ENCODE measurements at places on chromosomes 3 and 15.

GRCh38 chr3:162332344-162332743 is 835.7 kb downstream of the OTOL1 start:
- DNase-seq = no peak

DNA sequence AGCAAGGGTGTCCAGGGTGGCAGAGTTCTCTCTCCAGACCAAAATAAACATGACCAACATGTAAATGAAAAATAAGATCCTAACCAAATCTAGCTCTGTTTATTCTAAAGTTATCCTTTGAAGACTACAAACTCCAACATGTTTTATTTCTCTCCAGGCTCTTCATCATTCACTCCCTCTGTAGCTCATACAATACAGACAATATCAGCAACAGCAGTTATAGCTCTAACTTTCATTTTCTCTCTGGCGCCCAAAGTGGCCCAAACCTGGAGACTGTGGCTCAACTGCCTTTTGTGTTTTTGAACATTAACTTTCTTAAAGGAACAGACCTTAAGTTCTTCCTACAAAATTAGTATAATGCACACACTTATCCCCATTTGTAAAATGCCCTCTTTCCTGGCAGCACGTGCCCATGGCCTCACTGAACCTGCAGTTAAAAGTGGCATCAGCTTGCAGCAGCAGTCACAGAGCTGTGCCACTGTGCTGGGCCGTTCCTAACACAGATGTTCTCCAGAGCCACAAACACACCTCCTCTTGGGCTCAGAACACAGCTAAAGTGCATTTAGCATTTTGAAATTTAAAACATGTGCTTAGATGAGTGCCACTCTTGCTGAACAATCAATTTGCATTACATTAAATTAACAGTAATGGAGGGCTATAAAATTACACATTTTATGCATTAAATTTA is 91.9 kb downstream of the RORA start:
- DNase-seq = no peak

DNA sequence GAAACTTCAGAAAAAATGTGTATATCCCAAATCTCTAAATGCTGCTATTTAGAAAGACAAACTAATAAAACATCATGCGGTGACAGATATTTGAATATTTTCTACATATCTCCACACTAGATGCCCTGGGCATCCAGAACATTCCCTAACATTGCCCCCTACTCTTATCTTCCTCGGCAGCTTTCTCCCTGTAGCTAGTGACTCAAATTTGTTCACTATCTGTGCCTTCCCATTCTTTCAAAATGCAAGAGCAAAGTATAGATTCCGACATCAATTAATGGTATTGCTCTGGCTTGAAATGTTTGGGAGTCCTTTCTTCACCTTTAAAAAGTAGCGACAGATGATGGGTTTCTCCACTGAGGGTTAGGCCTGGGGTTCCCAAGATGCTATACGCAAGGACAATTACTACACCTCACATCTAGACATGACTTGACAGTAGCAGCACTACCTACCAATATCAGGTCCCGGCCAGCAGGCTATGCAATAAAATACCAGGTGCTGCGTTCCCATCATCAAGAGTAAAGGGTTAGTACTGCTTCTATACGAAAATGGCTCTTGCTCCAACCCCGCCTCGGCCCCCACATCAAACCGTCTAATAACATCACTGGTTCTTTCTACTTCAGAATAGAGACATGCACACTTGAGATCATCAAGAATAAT is 631 bp downstream of the UBR1 start:
- peak; percentile 39 for DNase-seq

DNA sequence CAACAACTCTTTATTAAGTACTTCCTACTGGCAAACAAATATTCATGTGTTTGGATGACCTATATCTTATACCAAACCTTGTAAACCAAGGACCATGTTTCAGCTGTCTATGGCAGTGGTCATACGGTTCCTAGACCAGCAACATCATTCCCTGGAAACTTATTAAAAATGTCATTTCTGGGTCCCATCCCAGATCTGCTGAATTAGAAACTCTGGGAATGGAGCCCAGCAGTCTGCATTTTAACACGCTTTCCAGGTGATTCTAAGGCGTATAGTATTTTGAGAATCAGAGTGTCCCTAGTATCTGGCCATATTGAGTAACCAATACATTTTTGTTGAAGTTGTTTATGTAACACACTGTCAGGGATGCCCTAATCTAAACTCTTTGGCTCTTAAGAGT is 363.4 kb upstream of the LRRC3B start:
- no peak for DNase-seq

DNA sequence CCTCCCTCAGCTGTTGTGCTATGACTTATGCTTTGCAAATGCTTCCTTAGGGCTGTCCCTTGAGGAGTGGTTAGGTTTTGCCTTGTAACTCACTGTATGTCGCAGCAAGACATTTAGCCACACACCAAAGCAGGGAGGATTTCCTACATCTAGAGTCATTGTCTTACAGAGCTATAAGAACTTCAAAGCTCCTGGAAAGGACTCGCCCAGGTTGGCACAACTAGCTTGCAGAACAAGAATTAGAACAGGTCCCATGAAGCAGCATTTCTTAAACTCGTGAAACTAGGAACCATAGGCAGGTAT is 19.4 kb upstream of the ACAP2 start:
- no peak for DNase-seq

GRCh38 chr15:78314181-78314581 is 14.8 kb upstream of the SKIC8 start:
- no peak for DNase-seq

GRCh38 chr15:67607959-67608637 is 65.6 kb downstream of the MAP2K5 start:
- no peak for DNase-seq

DNA sequence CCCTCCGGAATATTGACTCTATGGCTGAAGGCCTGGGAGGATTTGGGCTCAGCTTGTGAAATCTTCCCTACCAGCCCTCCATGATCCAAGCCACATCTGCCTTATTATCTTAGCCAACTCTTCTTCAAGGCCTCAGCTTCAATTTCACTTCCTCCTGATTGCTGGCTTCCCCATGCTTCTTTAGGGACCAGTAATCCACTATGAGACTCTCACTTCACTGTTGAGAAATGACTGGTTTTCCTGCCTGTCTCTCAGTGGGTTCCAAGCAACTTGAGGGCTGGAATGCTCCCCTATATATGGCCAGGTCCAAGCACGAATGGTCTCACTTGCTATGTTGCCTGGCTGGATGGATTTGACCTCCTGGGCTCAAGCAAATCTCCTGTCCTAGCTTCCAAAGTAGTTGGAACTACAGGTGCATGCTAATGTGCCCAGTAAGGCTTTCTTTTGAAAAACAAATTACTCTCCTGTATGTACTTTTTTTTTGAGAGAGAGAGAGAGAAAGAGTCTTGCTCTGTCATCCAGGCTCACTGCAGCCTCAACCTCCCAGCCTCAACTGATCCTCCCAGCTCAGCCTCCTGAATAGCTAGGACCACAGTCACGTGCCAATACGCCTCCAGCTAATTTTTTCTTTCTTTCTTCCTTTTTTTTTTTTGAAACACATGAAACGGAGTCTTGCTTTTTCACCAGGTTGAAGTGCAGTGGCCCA is 7.9 kb upstream of the PIK3CB start:
- DNase-seq = no peak

DNA sequence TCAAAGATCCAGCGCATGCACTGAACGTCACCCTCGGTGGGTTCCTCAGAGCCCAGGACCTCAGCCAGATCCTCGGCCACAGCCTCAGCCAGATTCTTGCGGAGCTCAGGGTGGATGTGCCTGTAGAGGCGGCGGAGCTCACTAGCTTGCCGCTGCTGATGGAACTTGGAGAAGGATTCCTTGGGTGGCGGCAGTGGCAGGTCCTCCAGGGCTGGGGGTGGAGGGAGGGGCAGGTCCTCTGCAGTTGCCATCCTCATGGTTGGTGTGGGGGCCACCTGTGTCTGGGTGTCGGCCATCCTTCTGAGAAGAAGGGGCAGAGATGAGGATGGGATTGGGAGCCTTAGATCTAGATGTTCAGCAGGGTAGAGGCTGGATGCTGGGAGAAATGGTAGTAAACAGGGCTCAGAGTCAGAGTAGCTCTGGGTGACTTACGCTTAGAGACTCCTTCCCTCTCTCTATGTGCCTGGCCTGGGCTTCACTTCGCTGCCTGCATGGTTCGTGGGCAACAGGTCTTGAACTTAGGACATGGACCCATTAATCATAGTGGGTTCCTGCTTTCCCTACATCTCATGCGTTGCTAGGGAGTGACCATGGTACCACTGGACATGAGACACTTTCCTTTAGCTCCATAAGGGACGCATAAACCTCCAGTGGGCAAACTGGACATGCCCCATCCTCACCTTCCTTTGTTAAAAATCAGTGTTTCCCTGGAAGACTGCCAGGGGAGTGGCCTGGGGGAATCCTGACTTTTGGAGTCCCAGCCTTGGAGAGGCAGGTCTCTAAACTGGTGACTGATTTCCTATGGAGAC is 3.0 kb downstream of the XIRP1 start:
- DNase-seq = no peak

DNA sequence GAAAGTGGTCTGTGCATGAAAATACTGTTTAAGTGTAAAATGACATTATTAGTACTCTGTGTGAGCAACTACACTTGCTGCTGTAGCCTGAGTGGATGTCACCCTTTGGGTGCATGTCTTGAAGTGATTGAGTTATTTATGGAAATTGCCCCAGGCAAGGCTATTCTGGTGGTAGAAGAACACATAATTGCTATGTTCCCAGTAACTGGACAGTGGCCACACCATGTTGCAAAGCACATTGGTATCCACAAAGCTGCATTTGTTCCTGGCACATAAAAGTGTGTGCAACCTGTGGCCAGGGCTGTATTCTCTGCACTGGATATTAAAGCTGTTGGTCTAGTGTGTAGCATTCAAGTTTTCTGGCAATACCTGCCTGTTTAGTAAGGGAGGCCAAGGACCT is 23.8 kb downstream of the MTMR14 start:
- DNase-seq = no peak

DNA sequence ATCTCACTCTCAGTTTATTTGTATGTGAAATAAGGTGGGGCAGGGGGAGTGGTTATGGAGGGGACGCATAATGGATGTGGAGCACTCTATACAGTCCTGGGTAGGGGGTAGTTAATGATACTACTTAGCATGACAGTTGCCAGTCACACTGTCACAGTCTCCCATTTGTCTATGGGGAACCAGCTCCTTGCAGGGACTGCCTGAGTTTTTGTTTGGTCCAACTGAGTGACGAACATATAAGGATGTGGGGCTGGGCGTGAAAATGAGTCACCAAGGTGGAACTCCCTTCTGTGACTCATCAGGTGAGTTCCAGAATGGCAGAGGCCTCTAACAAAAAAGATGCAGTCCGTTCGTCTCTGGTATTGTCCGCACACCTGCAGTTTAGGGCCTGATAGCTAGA is 235.3 kb upstream of the ST8SIA2 start:
- DNase-seq = peak; percentile 55

DNA sequence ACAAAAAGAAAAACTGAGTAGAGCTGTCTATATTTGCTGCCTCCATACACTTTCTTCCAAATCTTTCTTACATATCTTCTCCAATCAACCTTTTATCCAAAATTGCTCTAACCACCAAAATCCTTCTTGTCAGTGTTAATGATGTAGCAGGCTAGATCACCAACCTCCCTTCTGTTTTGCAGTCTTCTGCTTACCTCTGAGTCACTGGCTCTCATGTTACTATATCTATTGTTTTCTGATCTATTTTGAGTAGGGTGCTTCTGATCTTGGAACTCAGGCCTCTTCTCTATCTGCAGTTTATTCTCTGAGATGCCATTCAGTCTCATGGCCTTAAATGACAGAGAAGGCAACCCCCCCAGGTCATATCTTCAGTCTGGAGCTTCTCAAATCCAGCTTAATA is 26.3 kb upstream of the AADAC start:
- DNase-seq = no peak

DNA sequence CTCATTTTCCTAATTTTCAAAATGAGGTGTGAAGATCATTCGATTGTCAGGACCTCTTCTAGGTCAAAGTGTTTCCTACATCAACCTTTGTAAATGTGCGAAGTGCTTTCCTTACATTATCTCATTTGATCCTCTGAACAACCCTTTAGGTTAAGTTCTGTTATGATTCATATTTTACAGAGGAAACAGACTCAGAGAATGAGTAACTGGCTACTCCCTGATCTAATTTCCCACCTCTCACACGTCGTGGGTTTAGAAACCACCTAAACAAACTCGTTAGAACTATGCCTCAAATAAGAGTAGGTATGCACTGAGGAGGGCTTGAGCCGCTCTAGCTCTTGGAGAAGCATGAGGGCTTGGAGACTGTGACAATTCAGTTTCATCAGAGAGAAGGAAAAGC is 148.6 kb downstream of the CD47 start:
- DNase-seq = peak; percentile 82

DNA sequence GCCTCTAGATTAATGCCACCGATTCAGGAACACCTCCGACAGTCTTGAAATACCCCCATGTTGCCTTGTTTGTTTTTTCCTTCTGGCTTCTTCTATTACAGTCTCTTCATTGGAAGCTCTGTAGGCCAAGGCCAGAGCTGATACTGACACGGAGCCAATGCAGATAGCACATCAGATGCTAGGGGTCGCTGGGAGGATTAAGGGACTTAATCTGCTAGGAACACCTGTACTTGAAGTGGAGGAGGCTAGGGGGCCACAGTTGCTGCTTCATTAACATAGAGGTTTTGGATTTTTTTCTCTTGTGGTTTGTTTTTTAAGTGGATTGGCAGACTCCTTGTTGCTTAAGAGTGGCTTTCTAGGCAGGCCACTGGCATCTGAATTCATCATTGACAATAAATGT is 49.6 kb downstream of the PARP14 start:
- no peak for DNase-seq

GRCh38 chr3:149266736-149267135 is 45.1 kb upstream of the CP start:
- DNase-seq = no peak

GRCh38 chr3:187979564-187979963 is 174.4 kb upstream of the LPP start:
- no peak for DNase-seq

- no peak for DNase-seq
Observed at GRCh38 chr3:122937745-122938144, 89.8 kb downstream of the SEMA5B start.

DNA sequence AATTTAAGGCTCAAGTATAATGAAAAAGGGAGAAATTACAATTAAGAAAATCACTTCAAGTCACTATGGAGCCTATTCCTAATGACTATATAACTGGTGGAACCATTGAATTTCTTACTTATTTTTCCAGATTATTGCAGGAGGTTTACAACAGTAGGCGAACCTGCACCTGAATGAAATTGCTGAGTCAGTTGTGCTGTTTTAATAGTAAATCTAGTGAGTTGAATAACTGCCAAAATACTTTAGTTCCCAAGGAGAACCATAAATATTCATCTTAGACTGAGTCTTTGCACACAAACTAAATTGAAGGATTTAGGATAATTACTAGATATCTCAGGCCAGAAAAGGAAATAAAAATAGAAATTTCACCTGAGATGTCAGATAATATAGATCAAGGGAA is 1052.8 kb downstream of the NAALADL2 start:
- no peak for DNase-seq

- no peak for DNase-seq
Observed at GRCh38 chr3:171976526-171976925, 62.9 kb upstream of the FNDC3B start.

DNA sequence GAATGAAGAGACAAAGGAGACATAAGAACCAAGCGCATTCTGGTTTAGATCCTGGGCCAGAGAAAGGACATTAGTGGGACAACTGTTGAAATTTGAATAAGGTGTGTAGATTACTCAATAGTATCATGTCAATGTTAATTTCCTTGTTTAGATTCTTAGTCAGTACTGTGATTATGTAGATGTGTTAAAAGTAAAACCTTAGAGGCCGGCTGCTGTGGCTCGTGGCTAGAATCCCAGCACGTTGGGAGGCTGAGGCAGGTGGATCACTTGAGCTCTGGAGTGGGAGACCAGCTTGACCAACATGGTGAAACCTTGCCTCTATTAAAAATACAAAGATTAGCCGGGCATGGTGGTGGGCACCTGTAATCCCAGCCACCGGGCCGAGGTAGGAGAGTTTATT is 26.7 kb downstream of the CYP8B1 start:
- DNase-seq = no peak
